ENCODE measurements at places on chromosomes 2 and 18. TPM values are rescaled to one million over a fixed set of nuclear protein-coding genes. Genes with fewer than 3 reads are reported as not detected.

GRCh38 chr2:82314836-82315472, 2010.4 kb upstream of the LRRTM1 start:
- no peaks in the 10 kb centered on the region for H3K36me3 ChIP-seq
- H3K4me3 ChIP-seq = no peak overlapping the region
- DNase-seq = no peak
- no peak overlapping the region for H3K27ac ChIP-seq

- no peaks in the 10 kb centered on the region for H3K36me3 ChIP-seq
- H3K27ac ChIP-seq = no peak overlapping the region
- DNase-seq = no peak
- H3K4me1 ChIP-seq = peaks cover 9% of the 10 kb centered on the region
These were observed 119.1 kb upstream of the STPG4 start for GRCh38 chr2:47274054-47274782.

DNA sequence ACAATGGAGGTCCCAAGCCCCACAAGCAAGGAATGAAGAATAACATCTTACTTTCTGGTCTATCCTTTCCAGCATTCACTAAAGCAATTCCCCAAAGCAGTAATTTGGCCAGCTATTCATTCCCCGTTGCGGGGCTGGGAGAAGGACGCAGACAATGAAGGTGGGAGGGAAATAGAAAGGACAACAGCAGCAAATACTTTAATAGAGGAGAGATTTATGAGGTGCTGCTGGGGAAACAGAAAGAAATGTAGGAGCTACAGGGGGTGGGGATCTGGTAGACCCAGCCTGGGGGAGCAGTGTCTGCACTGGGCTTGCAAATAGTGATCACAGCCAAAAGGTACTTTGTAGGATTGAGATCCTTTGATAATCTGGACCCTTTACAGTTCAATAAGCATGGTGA, 13.9 kb upstream of the ATL2 start:
- H3K4me3 ChIP-seq = no peak overlapping the region
- H3K4me1 ChIP-seq = no peaks in the 10 kb centered on the region
- no peak for DNase-seq
- H3K27ac ChIP-seq = no peak overlapping the region

- DNase-seq = no peak
- no peaks in the 10 kb centered on the region for H3K27me3 ChIP-seq
- H3K4me1 ChIP-seq = peaks cover 5% of the 10 kb centered on the region
- H3K4me3 ChIP-seq = no peak overlapping the region
- no peak overlapping the region for H3K27ac ChIP-seq
These were observed 34.6 kb downstream of the BIN1 start for GRCh38 chr2:127072396-127072795.

- no peak for DNase-seq
- no peaks in the 10 kb centered on the region for H3K36me3 ChIP-seq
- H3K27ac ChIP-seq = no peak overlapping the region
- no peak overlapping the region for H3K4me3 ChIP-seq
- peaks cover 28% of the 10 kb centered on the region for H3K4me1 ChIP-seq
These were observed 178.0 kb downstream of the ICOS start for GRCh38 chr2:204114295-204115136.

Gene UPP2
- not detected for polyA plus RNA-seq

- no peak overlapping the region for H3K4me3 ChIP-seq
- no peak overlapping the region for H3K27ac ChIP-seq
- H3K27me3 ChIP-seq = no peaks in the 10 kb centered on the region
- H3K4me1 ChIP-seq = no peaks in the 10 kb centered on the region
These were observed 279.2 kb upstream of the DCC start for GRCh38 chr18:52060607-52061304.

Measured in CD4-positive, CD25-positive, alpha-beta regulatory T cell (primary cell).